ENCODE measurements at places on chromosomes 5 and 9.

GRCh38 chr9:27206041-27206440 is 90.9 kb downstream of the EQTN start:
- no peak overlapping the region for H3K4me3 ChIP-seq
- no peaks in the 10 kb centered on the region for H3K36me3 ChIP-seq
- no peak for DNase-seq
- no peaks in the 10 kb centered on the region for H3K4me1 ChIP-seq
- H3K27me3 ChIP-seq = no peaks in the 10 kb centered on the region
- no peak overlapping the region for H3K27ac ChIP-seq

DNA sequence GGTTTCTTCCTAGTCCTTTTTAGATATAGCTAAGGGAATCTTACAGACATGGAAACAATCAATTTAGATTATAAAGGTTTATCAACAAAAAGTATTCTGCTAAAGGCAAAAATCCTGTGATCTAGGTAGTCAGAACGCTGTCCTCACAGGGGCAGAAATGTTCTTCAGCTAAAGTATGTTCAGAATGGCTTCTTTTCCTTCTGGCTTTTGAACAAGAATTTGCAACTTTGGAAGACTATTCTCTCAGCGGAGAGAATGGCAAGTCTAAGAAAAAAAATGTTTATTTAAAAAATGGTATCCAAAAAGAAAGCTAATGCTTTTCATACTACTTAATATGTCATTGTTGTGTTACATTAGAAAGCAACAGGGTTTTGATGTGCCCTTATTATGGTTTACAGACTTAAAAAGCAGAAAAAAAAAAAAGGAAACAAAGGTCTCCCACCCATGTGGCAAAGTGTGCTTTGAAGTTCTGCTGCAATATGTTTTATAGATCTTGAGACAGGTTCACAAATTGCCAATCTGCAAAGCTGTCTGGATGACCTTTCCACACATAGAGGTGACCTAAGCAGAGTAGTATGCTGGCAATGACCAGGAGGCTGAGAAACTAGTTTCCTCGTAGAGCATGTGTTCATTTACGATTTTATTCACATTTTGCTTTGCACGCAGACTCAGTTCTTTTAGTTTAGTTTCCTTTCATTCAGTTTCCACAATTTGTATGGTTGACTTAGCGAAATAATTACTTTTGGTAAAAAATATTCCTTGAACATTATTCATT is 45.1 kb upstream of the PJA2 start:
- H3K27me3 ChIP-seq = no peaks in the 10 kb centered on the region
- no peak for DNase-seq
- peak overlapping the region; percentile 62 for H3K27ac ChIP-seq
- no peaks in the 10 kb centered on the region for H3K36me3 ChIP-seq
- H3K4me1 ChIP-seq = peaks cover 23% of the 10 kb centered on the region

DNA sequence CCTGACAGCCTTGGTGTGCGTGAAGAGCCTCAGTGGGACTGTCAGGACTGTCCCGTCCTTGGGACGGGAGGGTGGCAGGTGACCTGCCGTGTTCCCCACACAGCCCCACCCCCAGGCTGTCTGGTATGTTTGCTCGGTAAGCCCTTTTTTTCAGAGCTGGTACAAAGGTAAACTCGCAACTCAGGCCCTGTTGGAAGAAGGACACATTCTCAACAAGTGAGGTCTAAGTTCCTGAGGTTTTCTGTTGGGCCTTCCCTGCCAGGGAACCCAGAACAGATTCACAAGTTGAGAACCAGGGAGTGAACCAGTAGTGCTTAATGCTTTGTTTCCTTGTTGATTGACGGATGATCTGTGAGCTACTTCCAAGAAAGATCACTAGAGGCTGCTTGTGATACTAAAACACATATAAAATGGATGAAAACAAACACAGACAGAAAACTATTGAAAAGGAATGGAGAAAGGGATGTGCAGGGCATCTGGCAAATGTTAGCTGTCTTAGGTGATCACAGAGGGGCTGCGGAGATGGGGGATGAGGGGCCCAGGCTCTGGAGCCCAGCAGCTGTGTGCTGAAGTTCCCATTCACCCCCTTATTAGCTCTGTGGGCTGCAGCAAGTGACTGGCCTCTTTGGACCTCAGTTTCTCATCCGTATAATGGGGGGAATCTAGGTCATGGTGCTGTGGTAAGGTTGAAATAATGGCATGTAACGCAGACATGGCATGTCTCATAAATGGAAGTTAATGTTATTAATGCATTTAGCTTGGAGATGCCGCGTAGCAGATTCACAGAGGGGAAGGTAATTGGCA is 2.7 kb downstream of the NDST1 start:
- no peaks in the 10 kb centered on the region for H3K36me3 ChIP-seq
- peaks cover 26% of the 10 kb centered on the region for H3K4me1 ChIP-seq
- no peak for DNase-seq
- H3K4me3 ChIP-seq = no peak overlapping the region
- H3K27me3 ChIP-seq = no peaks in the 10 kb centered on the region
- H3K27ac ChIP-seq = no peak overlapping the region

DNA sequence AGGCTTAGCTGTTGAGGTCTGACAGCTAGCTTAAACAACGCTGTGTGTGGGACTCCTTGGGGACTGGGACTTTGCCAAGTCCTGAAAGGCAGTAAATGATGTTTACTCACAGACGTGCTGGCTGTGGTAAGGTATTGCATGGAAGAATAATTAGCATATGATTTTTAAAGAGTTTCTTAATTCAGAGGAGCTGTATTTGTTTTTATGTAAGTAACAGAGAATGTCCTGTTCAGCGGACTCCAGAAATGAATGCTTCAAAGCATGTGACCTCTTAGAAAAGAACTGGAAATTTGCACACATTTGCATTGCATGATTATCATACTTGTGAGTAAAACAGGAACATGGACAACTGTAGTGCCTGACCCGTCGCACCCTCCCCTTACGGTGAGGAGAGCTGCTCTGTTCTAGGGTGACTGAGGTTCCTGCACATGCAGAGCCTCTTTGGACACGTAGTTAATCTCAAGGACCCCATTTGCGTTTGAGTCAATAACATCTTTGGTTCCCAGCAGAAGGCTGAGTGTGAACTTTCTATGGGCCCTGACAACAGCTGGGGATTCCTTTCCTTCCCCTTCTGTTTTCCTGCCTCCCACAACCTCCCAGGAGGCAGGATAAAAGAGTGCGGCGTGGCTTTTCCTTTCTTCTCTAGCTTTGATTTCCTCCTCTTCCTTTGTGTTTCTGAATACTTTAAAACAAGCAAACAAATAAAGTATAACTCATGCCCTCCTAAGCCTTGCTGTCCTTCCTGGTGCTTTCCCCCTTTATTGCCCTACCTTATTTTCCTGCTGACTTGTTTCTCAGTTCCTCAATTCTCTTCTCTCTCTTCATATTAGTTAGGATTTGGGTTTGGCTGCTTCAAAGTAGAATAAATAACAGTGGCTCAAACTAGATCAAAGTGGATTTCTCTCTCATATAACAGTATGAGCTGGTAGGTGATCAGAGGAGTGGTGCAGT is 157.2 kb upstream of the CD180 start:
- no peaks in the 10 kb centered on the region for H3K27me3 ChIP-seq
- no peak overlapping the region for H3K27ac ChIP-seq
- no peaks in the 10 kb centered on the region for H3K36me3 ChIP-seq
- H3K4me1 ChIP-seq = peaks cover 14% of the 10 kb centered on the region
- no peak overlapping the region for H3K4me3 ChIP-seq

DNA sequence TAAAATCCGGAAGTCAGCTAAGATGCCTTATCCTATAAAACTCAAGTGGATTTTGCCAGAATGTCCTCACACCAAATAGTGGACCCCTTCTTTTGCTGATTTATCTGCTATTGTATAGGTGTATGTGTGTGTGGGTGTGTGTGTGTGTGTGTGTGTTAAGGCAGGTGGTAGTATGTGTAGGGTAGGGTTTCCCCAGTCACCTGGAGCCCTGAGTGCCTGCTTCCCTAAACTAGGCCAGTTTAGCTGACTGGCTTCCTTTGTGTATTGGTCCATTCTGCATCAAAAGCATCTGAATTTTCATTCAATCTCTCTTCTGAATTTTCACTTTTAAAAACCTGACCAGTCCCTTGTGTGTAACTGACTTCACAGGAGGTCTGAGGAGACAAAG is 42.2 kb upstream of the LCP2 start:
- H3K36me3 ChIP-seq = no peaks in the 10 kb centered on the region
- H3K27ac ChIP-seq = no peak overlapping the region
- no peak overlapping the region for H3K4me3 ChIP-seq
- H3K27me3 ChIP-seq = no peaks in the 10 kb centered on the region
- no peak for DNase-seq
- peaks cover 15% of the 10 kb centered on the region for H3K4me1 ChIP-seq

GRCh38 chr5:116532762-116533525 is 41.7 kb downstream of the SEMA6A start:
- no peaks in the 10 kb centered on the region for H3K27me3 ChIP-seq
- no peak overlapping the region for H3K4me3 ChIP-seq
- no peak overlapping the region for H3K27ac ChIP-seq

- no peaks in the 10 kb centered on the region for H3K27me3 ChIP-seq
- H3K36me3 ChIP-seq = no peaks in the 10 kb centered on the region
- no peak for DNase-seq
- H3K27ac ChIP-seq = no peak overlapping the region
Observed at GRCh38 chr9:91720751-91721705, 229.0 kb downstream of the ROR2 start.

DNA sequence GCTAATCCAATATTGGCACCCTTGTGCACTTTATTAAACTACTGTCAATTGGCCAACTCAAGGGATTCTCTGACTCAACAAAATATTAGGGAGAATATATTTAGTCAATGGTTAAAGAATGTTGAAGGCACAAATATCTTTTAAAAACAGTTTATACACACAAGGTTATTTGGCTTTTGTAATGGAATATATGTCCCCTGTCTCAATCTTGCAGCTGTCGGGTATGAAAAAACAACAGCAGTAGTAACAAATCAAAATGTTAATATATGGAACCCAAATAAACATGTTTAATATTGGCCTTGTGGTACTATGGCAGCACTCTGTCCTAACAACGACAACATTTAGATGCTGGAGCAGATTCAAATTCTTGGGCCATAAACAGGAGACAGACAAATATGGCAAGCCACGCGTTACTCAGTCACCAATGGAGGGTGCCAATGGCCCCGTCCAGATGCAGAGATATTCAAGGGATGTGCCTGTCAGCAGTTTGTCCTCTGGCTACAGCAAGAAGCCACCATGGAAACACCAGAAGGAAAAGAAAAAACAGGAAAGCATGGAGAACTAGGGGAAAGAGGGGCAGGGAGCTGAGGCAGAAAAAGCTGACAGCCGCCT is 342.0 kb downstream of the NDUFS4 start:
- H3K4me3 ChIP-seq = no peak overlapping the region
- no peaks in the 10 kb centered on the region for H3K36me3 ChIP-seq
- H3K27ac ChIP-seq = no peak overlapping the region
- DNase-seq = no peak

DNA sequence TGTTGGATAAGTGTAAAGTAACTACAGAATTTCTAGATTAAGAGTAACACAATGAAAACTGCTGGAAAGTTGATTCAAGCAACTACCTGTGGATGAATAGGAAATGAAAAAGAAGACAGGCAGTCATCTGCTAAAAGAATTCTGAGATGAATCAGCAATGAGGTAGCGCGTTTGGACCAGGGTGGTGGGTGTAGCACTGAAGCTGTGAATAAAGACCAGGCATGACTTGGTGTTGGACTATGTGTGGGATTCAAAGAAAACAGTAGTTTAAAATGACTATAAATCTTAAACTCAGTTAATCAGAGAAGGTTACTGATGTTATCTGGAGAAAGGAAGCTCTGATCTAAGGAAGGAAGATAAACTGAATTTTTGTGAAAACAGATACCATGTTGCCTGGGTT is 159.8 kb downstream of the FBN2 start:
- H3K27ac ChIP-seq = no peak overlapping the region
- H3K4me1 ChIP-seq = no peaks in the 10 kb centered on the region
- H3K36me3 ChIP-seq = no peaks in the 10 kb centered on the region

- no peaks in the 10 kb centered on the region for H3K27me3 ChIP-seq
- H3K27ac ChIP-seq = no peak overlapping the region
- peaks cover 14% of the 10 kb centered on the region for H3K4me1 ChIP-seq
- H3K36me3 ChIP-seq = peaks cover 6% of the 10 kb centered on the region
- DNase-seq = no peak
Observed at GRCh38 chr5:151741678-151742423, 16.6 kb downstream of the ATOX1 start.

DNA sequence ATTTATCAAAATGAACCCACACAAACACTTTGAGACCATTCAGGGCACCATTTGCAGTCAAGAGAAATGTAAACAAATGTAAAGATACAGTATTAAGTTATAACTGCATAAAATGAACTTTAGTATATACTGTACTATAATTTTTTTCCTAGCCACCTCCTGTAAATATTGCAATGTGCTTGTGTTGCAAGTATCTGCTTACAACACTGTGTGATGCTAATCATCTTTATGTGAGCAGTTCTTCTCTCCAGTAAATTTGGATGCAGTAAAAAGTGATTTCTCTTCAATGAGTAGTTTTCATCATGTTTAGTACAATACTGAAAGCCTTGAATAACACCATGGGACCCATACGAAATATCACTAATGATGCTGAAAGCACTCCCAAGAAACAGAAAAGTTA is 9.4 kb downstream of the G3BP1 start:
- no peak for DNase-seq
- peaks cover 19% of the 10 kb centered on the region for H3K36me3 ChIP-seq
- no peak overlapping the region for H3K4me3 ChIP-seq
- no peak overlapping the region for H3K27ac ChIP-seq
- peaks cover 18% of the 10 kb centered on the region for H3K4me1 ChIP-seq

DNA sequence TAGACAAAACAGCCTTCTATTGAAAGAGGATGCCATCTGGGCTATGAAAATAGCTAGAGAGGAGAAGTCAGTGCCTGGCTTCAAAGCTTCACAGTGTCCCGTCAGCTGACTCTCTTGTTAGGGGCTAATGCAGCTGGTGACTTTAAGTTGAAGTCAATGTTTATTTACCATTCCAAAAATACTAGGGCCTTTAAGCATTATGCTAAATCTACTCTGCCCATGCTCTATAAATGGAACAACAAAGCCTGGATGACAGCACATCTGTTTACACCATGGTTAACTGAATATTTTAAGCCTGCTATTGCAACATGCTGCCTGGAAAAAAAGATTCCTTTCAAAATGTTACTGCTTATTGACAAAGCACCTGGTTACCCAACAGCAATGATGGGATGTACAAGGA is 309.1 kb downstream of the NTRK2 start:
- DNase-seq = no peak
- no peaks in the 10 kb centered on the region for H3K4me1 ChIP-seq
- peaks cover under 1% of the 10 kb centered on the region for H3K27me3 ChIP-seq
- H3K27ac ChIP-seq = no peak overlapping the region
- no peaks in the 10 kb centered on the region for H3K36me3 ChIP-seq
- no peak overlapping the region for H3K4me3 ChIP-seq

DNA sequence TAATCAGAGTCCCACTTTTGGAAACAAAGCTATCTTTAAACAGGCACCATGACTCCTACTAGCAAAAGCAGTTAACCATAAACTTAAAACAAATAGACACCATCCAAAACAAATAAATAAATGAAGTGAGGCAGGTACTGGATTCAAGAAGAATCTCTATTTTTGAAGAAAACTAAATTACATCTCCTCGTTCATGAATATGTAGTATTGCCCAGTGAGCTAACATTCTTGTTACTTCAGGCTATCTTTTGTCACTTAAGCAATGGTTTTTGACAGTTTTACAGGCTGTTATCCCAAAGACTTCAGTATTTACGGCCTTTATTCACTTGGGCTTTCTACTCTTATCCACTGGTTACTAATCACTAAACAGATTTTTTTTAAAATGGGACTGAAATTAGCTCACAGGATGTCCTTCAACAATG is 242.5 kb downstream of the MLLT3 start:
- no peaks in the 10 kb centered on the region for H3K36me3 ChIP-seq
- no peak overlapping the region for H3K27ac ChIP-seq
- DNase-seq = no peak
- no peak overlapping the region for H3K4me3 ChIP-seq

- H3K27me3 ChIP-seq = no peaks in the 10 kb centered on the region
- DNase-seq = no peak
- H3K36me3 ChIP-seq = no peaks in the 10 kb centered on the region
- H3K4me3 ChIP-seq = no peak overlapping the region
Observed at GRCh38 chr9:6733831-6734230, 23.9 kb upstream of the KDM4C start.
